ENCODE measurements at places on chromosomes 7 and 10.

GRCh38 chr10:12661671-12662070 is 312.3 kb downstream of the CAMK1D start:
- no peak for DNase-seq

DNA sequence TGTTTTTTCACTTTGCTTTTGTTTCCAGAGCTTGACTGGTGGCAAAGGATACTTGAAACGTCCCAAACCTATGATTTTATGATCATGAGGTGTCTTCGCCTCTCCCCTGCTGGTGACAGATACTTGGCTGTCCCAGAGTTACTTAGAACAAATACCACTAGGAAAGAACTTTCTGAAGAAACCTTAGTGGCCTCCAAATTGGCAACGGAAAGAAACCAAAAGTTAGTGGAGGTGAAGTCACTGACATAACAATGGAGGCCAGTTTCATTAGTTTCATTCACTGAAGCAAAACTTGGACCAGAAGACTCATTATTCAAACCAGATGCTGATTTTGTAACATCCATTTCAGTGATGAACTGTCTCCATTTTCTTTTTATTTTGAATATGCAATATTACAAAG is 68.6 kb downstream of the JAZF1 start:
- no peak for DNase-seq

DNA sequence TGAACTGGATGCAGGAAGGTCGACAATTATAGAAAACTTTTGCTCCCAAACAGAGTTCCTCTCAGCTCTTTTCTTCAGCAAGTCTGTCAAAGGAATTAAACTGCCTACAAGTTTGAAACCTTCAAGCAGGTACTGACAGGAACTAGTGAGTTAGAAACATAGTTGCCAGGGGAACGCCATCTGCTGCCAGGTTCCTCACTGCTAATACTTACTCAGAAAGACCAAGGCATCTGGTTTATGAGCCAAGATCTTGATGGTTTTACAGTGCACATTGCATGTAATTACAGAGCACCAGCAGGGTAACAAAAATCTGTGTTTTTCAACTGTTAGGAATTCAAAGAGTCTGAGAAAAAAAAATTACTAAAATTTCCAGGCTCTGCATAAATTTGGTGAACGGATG is 300.0 kb upstream of the NRG3 start:
- no peak for DNase-seq

DNA sequence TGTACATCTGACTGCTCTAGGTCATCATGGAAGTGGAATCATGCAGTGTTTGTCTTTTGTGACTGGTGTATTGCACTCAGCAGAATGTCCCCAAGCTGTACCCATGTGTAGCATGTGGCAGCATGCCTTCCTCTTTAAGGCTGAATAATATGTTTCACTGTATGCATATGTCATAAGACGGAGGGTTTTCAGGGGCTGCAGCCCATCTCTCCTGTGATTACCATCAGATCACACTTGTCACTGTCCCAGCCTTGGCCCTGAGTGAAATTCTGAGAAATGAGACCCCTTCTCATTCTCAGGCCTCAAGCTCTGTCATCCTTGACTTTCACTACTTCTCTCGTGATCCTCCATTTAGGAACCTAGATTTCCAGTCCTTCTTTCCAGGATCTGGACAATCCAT is 50.0 kb downstream of the CPXM2 start:
- no peak for DNase-seq

DNA sequence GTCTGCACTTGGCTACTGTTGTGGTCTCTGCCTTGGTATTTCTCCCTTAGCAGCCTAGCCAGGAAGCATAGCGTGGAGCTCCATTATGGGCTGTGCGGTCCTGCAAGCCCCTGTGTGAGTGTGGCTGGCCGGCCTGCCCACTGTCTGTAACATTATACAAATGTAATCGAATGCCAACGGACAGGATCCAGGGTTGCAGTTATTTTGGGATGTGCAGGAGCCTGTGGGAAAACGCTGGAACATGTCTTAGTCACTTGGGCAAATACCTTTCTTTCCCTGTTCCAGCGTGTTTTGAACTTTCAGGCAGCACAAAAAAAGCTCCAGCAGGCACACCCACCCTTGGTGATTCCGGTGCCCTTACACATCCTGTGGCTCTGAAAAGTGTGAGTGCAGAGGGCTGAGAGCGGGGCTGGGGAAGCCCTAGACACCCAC is 29.5 kb downstream of the BAG3 start:
- no peak for DNase-seq

- no peak for DNase-seq
These were observed 239.2 kb downstream of the RNLS start for GRCh38 chr10:88343761-88344484.

- DNase-seq, result no peak
These were observed 798 bp upstream of the TSPAN33 start for GRCh38 chr7:129143724-129144094.

GRCh38 chr7:108322925-108323832 is 133.1 kb downstream of the NRCAM start:
- DNase-seq, result no peak

DNA sequence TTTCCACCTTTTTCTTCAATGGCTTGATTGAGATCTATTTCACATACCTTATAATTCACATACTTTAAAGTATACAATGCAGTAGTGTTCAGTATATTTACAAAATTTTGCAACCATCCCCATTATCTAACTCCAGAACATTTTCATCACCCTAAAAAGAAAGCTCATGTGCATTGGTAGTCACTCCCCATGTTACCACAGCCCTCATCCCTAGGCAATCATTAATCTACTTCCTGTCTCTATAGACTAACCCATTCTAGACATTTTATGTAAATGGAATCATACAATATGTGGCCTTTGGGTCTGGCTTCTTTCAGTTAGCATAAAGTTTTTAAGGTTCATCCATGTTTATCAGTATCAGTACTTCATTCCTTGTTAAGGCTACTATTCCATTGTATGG is 214.2 kb downstream of the WDR11 start:
- DNase-seq, result no peak

DNA sequence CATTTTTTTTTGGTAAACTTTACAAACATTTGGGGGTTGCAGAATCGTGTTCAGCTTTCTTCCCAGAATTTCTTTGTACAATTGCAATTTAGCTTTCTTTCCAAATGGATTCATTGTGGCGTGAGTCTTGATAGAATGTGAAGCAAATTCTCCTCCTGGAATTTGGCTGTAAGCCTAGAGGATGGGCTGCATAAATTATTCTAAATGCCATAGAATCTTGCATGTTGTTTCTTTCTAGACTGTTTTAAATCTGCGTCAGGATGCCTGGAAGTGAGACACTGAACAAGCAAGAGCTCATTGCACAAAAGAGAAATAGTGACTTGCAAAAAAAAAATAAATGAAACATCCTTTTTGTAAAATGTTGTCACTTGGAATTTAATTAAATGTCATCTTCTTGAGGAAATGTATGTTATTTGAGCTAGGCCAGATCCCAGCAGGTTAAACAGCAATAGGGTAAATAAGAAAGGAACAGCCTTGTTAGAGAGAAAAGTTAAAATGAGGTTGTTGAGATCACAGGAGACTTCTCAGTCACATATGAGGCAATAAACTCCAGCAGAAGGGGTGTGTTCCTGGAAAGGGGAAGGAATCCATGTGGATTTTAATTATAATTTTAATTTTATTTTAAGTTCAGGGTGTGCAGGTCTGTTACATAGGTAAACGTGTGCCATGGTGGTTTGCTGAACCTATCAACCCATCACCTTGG is 483.0 kb downstream of the PLXDC2 start:
- no peak for DNase-seq

DNA sequence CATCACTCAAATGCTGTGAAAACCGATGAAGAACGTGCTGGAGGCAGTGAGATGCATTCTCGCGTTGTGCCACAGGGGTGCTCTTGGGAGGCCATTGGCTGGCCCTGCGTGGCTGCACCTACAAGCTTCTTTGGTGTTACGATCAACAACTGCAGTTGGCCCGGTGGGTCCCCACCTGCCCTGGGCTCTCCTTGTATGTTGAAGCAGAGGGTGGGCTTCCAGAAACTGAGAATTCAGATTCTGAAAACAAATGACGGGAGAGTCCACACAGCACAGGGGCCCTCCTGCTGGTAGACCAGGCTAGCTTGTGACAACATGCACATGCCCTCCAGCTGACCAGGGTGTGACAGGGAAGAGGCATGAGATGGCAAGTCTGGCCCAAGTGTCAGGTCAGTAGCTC is 23.7 kb upstream of the DDC start:
- no peak for DNase-seq

DNA sequence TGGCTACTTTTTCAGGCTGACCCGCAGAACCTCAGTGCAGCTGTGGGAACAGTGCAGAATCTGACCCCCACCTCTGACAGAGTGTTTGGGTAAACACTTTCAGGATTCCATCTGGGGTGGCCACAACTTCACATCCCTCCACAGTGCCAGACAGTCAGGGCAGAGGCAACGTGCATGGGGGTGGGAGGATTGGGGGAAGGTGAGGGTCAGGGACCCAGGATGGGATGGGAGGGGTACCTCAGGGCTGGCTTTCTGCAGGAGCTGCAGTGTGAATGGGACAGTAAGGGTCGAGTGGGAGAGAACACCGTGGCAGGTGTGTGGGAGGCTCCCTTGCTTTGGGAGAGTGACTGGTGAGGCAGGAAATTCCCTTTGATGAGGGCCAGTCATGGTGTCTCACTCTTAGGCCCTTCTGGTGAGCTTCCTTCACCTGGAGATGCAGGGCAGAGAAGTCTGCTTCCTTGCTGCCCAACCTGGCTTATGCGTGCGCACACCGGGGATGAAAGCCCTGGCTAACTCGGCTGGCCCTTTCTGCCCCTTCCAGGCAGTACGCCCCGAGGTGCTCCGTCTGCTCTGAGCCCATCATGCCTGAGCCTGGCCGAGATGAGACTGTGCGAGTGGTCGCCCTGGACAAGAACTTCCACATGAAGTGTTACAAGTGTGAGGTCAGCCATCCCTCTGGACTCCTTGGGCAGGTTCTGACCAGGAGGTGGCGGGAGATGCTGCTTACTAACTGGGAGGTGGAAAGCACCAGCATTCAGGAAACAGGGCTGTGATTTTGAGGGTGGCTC is 8.4 kb downstream of the ZYX start:
- DNase-seq, result no peak

- no peak for DNase-seq
These were observed 74.0 kb downstream of the DGKI start for GRCh38 chr7:137772748-137773147.

- DNase-seq, result no peak
These were observed 88.8 kb downstream of the GPR85 start for GRCh38 chr7:112997831-112998230.

- DNase-seq, result no peak
These were observed 210.5 kb downstream of the ARHGAP21 start for GRCh38 chr10:24513155-24513554.

DNA sequence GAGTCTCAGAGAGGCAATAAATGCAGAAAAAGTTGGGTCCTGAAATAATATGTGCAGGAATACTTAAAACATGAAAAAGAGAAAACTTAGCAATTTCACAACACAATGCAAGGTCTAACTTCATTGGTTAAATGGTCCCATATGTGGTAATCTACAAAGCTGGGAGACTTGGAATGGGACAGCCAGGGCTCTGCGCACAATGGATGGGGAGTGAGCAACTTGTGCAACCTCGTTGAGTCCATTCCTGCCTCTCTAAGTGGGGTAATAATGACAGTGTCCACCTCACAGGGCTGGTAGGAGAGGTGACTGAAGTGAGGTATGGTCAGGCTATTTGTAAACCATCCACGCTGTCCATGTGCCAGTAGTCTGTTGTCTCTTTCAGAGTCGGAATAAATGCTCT is 11.8 kb upstream of the EMX2 start:
- DNase-seq, result no peak

DNA sequence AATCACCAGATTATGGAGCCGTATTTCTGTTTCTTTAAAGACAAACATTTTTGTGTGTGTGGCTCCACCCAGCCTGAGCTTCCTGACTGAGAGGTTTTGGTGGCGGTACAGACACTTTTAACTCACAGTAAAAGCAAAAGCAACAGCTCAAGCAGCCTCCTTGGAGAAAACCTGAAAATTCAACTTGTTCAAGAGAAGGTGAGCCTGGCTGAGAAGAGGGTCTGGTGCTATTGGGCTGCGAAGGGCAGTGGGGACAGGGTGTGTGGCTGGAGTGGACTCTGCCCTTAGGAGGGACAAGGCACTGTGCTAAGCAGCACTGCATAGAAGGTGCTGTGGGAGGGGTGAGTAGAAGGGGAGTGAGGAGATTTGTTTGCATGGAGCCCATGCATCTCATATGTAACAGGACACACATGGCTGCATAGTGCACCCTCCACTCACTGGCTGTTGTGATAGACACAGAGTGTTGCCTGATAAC is at the start of gene GIMAP7:
TSS of gene GIMAP7 (plus strand) at position 125 of the 475 bp plus-strand sequence. CDS start 5,103 bp downstream, outside the sequence.
- DNase-seq, result peak; percentile 30

DNA sequence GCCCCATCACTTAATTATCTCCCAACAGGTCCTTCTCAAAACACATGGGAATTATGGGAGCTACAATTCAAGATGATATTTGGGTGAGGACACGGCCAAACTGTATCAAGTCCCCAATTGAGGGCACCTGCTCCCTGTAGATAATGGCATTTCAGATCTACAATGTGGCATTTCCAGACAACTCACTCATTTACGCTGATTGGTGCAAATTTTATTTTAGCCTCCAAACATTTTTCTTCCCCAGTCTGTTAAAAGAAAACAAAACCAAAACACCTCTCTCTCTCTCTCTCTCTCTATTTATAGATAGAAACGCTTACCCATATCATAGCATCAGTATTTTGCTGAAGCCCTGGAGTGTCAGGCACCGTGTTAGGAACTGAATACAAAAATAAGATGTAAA is 148.7 kb upstream of the KLF6 start:
- DNase-seq, result no peak
